ENCODE measurements at places on chromosomes 12 and 14.

DNA sequence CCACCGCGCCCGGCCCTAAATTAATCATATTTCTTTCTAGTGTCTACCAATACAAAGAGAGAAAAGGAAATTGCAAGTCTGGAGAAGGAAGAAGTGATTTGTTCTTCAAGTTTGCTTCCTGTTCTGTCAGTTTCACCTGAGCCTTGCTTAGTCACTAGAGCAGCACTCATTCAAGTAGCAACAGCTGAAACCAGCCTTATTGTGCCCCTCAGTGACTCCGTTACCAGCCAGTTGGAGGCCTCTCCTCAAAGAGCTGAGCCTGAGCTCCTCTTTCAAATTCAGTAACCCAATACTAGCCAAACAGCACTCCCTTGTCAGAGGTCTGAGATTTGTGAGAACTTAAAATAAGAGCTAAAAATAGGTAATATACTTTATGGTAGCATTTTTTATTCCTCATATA lies 17.4 kb downstream of the PAWR start:
- DNase-seq = no peak

- no peak for DNase-seq
These were observed 39.9 kb upstream of the STON2 start for GRCh38 chr14:81440041-81440440.

GRCh38 chr12:10409392-10409791 lies at the start of gene KLRC4:
Gene KLRC4 (minus strand): TSS chr12:10409757. CDS start chr12:10409575, 182 bp downstream.
- no peak for DNase-seq

DNA sequence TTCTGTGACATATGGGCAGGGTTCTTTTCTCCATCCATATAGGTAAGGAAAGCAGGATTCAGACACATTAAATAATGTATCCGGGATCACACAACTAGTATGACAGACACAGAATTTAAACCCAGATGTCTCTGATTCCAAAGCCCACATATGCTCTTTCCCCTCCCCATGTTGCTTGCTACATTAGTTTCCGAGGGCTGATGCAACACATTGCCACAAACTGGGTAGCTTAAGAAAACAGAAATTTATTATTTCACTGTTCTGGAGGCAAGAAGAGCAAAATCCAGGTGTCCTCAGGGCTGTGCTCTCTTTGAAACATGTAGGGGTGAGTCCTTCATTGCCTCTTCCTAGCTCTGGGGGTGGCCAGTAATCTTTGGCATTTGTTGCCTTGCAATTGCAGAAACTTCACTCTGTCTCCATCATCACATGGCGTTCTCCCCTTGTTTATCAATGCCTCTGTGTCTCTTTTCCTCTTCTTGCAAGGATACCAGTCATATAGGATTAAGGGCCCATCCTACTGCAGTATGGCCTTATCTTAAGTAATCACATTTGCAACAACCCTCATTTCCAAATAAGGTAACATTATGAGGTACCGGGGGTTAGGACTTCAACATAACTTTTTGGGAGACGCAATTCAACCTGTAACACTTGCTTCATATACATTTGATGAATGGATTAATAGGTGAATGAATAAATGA lies 83.0 kb upstream of the CCND2 start:
- DNase-seq = no peak

DNA sequence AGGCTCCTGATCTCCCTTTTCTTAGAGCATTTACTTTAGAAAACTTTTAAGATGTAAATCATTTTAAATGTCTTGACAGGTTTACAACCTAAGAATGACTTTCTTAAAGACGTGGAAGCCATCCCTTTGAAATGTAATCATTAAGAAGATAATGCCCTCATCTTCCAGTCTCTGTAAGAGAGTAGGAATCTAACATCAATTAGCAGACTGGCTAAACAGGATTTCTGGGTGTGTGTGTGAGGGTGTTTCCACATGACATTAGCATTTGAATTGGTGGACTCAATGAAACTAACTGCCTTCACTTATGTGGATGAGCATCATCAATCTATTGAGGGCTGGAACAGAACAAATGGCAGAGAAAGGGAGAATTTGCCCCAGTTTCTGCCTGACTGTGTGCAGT lies 329.5 kb downstream of the RPL10L start:
- DNase-seq = no peak

- no peak for DNase-seq
These were observed 105.9 kb upstream of the ETV6 start for GRCh38 chr12:11543457-11544158.

- DNase-seq = no peak
These were observed 14.3 kb downstream of the SERPINA1 start for GRCh38 chr14:94374116-94374515.

- no peak for DNase-seq
These were observed 6.4 kb downstream of the FOXA1 start for GRCh38 chr14:37588667-37588955.

DNA sequence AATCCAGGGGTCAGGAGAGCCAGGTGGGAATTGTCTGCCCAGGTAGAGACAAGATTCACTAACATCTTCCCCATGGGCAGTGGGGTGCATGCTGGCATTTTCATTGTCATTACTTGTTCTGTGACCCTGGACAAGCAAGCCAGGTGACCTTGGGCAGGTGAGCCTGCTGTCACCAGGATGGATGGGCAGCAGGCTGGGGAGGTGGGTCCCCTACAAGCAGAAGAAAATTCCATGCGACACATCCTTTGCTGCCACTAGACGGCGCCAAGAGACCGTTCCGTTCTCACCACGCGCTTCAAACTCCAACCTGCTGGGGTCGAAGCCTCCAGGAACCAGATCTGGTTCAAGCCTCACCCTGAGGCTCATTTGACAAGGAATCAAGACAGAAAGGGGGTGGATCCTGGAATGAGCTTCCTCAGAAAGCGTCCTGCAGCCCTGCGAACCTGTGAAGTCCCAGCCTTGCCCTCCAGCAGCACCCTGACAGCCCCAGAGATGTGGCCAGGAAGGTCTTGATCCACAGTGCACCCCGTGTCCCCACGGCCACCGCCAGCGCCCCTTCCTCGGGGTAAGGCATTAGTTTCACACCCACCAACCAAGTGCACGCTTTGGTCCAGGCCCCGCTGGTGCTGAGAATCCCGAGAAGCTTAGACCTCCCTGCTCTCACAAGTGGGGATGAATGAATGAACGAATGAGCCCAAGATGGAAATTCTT lies 3.2 kb upstream of the DYNC1H1 start:
- peak; percentile 55 for DNase-seq

- no peak for DNase-seq
These were observed 8.8 kb downstream of the OLR1 start for GRCh38 chr12:10163084-10163483.

DNA sequence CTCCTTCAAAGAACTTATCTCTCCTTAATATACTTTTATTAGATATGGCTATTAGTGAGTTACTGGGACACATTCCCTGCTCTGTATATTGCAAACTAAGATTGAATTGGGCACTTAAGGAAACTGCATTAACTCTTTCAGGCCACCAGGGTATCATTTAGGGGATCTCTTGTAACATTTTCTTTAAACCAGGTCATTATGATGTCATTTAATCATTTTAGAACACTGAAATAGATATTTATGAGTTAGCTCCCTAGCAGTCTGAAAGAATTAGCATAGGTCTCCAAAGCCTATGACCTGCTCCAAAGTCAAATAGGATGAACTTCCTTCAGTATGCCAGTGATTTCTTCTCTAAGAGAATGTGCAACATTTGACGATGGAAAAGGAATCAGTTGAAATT lies 506.9 kb downstream of the FOXG1 start:
- no peak for DNase-seq

GRCh38 chr14:51917193-51917592 lies 56.8 kb downstream of the GNG2 start:
- no peak for DNase-seq

GRCh38 chr12:119714614-119715267 lies 46.8 kb downstream of the PRKAB1 start:
- DNase-seq = no peak

- DNase-seq = no peak
These were observed 176.7 kb downstream of the DPF3 start for GRCh38 chr14:72717220-72717619.

DNA sequence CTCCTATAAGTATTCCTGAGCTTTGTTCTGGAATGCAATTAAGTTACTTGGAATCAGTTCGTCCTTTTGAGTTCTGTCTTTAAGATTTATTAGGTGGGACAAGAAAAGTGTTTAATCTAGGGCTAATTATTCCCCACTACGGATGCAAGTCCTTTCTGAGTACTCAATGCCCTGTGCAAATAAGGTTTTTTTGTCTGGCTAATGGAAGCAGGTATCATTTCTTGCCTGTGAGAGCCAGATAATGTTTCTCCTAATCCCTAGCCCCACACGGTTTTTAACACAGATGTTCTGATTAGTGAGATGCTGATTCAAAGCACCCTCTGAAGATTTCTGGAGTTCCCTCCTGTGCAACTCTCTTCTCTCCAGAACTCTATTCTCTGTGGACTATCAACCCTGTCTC lies 296.6 kb upstream of the PRICKLE1 start:
- no peak for DNase-seq

DNA sequence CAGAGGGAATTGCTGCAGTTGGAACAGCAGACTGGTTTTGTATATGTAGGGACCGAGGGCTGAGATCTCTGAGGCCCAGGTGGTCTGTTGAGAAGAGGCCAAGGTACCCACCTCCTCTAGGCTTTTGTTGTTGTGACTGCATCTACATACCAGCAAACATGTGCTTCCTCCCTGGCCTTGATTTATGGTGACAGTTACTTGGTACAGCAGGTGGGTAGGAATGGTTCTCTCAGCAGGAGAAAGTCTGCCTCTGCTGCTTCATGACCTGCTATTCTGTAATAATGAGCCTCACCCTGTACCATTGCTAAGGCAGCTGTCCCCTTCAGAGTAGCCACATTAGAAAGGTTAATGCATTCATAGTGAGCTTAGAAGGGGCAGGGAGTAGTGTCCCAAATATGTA lies 196.7 kb upstream of the PELI2 start:
- DNase-seq = no peak

DNA sequence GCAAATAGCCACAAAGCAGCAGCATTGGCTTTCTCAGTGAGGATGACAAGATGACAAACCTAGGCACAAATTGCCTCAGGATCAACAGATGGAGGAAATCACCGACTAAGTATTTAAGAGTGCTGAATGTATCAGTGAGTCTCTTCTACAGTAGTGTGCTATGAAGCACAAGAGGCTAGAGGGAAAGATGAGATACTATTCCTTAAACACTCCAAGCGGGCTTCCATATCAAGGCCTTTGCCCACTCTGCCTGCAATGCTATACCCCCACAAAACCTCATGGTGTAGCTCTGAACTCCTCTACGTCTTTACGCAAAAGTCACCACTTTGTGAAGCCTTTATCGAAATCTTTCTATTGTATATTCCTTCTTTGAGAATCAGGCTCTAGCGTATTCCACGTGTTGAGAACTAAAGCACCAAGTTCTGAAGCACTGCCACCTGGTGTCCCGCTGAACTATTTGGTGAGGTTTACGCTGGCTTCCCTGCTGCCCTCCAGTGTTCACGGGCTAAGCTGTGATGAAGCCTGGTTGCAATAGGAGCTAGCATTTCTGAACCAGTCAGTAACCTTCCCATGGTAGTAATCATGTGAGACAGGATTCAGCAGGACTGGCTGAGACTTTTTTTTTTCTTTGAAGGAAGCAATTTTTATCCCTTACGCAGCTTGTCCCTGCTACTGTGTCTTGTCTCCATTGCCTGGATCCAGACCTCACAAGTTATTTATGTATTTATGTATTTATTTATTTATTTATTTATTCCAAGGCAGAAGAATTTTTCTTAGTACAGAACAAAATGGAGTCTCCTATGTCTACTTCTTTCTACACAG lies 426.5 kb upstream of the OR4E1 start:
- peak; percentile 28 for DNase-seq

DNA sequence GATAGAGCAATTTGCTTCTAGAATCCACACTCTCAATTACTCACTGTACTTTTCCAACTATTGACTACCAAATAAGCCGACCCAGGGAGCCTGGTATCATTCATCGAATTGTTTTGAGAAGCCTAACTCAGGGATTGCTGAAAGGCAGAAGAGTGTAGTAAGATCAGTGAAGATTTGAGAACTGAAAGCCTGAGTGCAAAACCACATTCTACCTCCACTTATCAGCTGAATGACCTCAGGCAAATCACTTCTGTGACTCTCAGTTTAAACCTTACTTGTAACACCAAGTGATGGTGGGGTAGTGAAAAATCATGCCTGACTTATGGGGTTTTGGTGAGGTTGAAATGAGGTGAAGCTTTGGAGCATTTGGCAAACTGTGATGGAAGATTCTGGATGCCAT lies 126.1 kb upstream of the MAX start:
- DNase-seq = no peak

GRCh38 chr14:75711796-75712211 lies 50.8 kb downstream of the TTLL5 start:
- DNase-seq = no peak

- no peak for DNase-seq
These were observed 106.1 kb downstream of the PRICKLE1 start for GRCh38 chr12:42483521-42483790.

GRCh38 chr12:55816881-55817344 lies 611 bp downstream of the SARNP start:
- DNase-seq = no peak

DNA sequence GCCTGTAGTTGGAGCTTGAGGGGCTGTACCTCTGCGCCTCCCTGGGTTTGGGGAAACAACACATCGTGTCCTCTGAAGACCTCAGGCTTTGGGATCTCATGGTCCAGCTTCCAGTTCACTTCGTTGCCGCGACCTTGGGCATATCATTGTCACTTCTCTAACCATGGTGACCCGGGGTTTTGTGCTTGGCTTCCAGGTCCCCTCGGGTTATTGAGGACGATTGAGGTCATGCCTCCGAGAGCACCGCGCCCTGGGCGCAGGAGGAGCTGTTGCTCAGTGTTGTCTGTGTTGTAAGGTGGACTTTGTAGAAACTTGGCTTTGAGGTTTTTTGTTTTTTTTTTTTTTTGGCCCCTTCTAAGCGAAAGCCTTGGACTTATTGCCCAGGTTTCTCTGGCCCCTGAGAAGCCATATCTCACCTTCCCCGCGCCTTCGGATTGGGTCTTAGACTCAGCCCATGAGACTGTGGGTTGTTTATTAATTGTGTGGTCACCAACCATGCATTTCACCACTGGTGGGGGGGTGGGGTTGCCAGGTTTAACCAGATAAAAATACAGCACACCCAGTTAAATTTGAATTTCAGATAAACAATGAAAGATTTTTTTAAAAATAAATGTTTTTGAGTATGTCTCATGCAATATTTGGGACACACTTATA lies 2.6 kb downstream of the BCL7A start:
- DNase-seq = no peak

DNA sequence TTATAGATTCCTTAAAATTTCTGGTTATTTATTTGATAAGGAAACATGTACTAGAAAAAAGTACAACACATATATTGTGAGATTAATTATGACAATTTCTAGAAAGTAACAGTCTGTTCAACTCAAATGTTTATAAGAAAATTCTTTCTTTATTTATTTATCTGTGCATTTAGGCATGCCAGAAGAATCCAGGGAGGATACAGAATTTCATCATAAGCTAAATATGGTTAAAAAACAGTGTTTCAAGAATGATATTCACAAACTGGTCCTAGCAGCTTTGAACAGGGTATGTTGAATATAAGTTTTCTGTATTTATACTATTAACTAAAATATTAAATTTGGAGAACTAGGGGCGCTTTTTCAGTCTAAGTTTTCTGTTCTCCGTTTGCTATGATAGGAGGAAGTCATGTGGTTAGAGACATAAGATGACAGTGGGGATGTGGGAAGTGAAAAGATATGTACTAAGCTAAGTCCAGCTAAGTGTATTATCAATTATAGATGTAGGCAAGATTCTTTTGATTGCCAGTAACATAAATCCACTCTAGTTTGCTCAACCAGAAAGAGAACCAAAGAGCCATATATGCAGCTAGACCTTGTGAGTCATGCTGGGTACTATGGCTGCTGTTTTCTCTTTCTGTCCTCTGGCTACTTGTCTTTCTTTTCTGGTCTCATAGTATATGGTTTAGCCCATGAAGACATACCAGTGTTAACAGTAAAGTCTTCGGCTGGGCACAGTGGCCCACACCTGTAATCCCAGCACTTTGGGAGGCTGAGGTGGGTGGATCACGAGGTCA lies 39.0 kb downstream of the LRRK2 start:
- no peak for DNase-seq

All from activated T-helper 1 cell treated with Interleukin-2 at 50 U/mL for 16 hours (primary cell).